ENCODE measurements at places on chromosomes 3 and 15.

DNA sequence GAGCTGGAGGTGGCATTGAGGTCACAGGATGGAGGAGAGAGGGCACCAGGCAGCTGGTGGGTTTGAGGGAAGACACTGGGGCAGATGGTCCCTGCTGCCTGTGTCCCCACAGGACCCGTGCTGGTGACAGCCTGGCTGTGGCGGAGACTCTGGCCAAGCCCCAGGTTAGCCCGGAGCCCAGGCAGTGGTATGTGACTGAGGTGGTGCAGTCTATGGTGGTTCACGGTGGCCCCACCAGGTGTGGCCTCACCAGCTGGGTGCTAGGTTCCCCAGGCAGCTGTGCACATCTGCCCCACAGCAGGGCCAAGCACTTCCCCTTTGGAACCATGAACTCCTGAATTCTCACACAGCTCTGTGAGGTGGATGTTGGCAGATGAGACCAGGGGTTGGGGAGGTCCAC is 15.4 kb downstream of the PLXNA1 start:
- DNase-seq = no peak

GRCh38 chr3:13665582-13666226 is 116.8 kb downstream of the FBLN2 start:
- no peak for DNase-seq

DNA sequence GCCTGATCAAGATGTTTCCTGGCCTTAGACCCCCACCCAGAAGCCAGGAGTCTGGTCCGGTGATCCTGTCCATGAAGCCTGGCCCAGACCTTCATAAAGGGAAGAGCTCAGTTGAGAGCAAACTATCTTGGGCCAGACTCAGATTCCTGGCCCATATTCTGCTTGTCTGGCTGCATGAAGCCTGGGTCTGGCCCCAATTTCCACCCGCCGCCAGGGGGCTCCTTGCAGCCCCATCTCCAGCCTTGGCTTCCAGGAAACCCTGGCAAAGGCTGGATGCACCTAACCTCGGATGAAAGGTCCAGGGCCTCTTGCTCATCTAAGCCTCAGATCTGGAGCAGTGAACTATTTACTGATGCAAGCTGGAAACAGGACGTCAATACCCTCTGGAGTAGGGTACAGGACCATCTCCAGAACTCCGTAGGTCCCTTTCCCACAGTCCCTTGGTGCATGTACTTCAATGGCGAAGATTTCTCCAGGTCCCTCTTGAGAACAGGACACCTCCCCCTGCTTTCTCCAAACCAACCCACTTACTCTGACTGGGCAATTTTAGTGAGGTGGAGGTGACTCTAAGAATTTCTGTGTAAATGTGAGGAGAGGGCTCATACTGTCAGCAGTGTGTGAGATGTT is 5.6 kb downstream of the FOXL2 start:
- no peak for DNase-seq

- peak; percentile 30 for DNase-seq
These were observed at the start of gene KCNH8 for GRCh38 chr3:19147905-19148767. Gene KCNH8 (plus strand): TSS chr3:19148510. CDS start chr3:19148720, 210 bp downstream.

DNA sequence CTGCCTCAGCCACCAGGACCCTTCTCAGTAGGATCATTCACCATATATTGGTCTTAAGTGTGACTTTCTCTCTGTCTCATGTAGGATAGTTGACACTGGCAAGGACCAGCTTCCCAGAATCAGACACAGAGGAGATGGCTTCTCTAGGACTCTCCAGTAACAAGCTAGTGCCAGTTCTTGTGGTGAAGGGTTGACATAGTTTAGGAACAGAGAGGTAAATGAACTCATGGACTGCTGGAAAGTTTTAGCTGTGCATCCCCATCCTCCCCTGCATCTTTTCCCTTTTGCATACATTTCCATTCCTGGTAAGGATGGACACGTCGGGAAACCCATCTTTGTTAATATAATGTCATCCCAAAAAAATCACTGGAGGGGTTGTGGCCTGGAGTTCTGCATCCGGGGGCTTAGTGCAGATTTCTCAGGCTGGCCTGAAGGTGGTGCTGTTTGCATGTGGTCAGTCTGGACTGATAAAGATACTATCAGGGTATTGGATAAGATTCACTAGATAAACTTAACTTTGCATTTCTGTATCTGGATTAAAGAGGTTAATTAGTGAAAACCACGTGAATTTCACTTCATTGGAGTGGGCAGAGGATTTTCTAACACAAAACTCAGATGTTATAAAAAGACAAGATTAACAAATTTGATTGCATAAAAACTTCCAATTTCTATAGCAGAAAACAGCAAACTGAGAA is 110.8 kb downstream of the TBC1D2B start:
- DNase-seq = no peak

DNA sequence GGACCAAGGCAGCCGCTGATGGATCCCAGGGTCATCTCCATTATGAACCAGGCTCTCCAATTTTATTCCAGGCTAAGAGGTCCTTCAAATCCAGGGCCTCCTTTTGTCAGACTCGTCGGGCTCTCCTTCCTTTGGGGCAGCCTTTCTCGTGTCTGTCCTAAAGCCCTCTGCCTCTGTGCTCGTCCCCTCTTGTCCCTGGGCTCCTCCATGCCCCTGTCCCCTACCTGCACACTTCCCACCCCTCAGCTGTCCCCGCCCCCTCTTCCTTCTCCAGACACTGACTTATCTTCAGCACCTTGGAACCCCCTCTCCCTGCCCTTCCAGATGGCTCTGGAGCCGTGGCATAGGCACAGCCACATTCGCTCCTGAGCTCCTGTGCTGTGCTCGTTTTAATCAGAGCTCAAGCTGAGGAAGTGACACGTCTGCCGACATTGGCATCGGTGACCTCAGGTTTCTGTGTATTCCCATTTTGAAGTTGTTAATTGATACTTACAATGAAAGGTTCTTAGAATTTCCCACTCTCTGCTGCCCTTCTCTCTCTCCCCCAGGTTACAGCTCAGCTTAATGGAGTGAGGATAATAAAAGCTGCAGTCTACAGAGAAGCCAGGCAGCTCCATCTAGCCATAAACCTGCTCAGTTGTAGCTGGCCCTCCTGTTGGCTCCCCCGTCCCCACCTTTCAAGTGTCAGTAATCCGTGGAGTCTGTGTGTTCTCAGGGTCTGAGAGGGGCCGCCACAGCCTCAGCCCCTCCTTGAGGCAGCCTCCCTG is 51.1 kb upstream of the SEC22A start:
- no peak for DNase-seq

DNA sequence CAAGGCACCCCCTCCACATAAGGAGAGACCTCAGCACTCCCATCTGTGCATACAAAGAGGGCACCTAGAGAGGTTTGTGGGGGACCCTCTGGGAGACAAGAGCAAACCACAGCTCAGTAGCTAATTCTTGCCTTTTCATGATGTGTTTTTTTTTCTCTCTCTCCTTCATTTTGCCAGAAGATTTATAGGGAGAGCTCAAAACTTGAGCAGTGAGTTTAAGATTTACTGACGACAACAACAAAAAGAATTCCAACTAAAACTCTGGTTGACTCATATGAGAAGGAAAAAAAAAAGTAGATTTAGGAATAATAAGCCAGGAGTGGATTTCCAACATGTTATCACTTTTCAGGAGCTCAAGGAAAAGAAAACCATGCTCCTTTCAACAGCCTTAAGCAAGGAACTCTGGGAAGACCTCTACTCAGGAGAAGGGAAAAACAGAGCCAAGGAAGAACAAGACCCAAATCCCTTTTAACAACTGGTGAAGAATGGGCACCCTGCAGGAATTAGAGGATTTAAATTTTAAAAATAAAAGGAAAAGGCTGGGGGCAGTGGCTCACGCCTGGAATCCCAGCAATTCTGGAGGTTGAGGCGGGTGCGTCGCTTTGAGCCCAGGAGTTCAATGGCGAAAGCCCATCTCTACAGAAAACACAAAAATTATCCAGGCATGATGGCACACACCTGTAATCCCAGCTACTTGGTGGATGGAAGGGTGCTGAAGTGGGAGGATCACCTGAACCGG is 58.2 kb upstream of the RAD18 start:
- no peak for DNase-seq

DNA sequence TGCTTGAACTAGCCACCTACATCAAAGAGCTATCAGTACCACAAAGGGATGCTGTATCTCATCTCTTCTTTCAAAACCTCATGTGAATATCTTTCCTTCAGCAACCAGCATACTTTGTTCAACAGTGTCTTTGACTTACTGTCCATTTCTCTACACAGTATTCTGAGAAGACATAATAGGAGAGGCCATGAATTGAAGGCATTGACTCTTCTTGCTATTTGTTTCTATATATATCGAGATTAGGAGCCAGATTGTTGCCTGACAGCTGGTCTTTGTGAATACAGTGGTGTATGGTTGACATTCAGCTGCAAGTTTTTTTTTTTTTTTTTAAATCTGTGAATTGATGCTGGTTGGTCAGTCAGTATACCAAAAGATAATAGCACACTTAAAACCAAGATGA is 12.1 kb upstream of the CSRNP1 start:
- DNase-seq = no peak

- DNase-seq = no peak
These were observed 365.9 kb upstream of the PROK2 start for GRCh38 chr3:72150634-72151412.

- no peak for DNase-seq
These were observed 26.1 kb downstream of the PPP2R3A start for GRCh38 chr3:135991621-135992020.

- no peak for DNase-seq
These were observed 24.8 kb downstream of the ZBTB38 start for GRCh38 chr3:141392897-141393734.
